ENCODE measurements at places on chromosomes 3 and 15.

DNA sequence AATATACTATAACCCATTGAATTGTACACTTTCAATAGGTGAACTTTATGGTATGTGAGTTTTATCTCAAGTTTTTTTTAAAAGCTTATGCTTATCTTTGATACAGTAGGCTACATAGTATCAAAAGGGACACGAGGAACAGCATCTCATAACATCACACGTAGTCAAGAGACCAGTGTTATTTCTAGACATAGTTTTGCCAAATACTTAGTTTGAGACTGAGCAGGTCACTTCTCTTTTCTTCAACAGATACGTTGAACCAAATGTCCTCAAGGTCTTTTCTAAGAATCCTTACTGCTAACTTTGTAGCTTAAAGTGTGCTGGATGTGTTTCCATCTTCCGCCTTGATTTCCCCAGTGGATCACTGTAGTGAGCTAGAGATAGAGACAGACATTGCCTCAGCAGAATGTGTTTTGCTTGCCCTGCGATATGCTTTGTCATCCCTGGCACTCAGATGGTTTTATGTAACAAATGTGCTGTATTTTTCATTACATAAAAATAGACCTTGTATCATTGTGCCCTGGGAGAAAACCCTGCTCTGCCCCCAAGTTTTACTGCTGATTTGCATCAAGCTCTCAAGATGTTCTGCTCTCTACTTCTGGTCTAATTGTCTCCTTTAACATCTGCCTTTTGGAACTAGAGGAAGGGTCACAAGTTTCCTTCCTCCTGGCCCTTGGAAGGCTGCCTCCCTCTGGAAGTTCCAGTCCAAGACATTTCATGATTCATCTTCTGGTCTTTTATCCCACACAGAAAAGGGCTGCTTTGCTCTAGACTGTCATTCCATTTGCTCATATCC is 426.4 kb upstream of the RGMA start:
- DNase-seq = no peak

GRCh38 chr15:91853511-91853947 is at the start of gene SLCO3A1:
Gene SLCO3A1, plus strand, starts transcription at chr15:91853708.
- DNase-seq = peak; percentile 27

DNA sequence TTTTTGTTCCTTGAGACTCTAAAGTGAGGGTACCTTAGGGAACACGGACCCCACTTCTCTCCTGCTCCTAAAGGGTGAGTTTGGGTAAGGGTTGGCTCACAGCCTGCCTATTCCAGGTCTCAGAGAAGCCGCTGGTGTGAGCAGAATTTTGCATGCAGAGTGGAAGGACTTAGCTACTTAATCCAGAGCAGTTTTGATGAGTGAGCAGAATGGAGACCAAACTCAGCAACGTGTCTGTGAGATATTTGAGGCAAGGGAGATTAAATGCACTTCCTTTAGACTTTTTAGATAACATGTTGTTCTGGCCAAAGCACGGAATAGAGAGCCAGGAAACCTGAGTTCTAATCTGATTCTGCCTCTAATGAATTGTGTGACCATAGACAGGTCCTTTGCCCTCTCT is 5.1 kb downstream of the SLC24A1 start:
- no peak for DNase-seq

GRCh38 chr15:72237029-72237852 is 6.3 kb upstream of the PKM start:
- peak; percentile 58 for DNase-seq

- DNase-seq = no peak
These were observed 11.2 kb downstream of the CYP8B1 start for GRCh38 chr3:42864321-42864950.

DNA sequence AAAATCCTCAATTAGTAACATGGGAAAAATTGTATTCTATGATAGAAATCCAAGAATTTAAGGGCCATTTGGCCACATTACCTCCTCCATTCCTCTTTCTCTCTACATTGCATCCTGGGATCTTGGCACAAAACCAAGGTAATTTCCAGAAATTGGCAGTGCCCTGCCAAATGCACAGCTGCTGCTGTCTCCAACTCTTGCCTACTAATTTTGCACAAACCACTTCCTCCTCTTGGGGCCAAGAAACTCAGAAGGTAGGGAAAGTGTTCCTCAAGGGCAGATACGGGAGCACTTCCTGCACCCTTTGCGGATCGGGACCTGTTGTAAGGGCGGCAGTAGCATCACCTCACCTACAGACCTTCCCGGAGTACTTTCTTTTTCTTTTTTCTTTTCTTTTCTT is 57.8 kb downstream of the MAP3K13 start:
- DNase-seq = no peak

GRCh38 chr3:196292286-196292923 is 4.9 kb upstream of the PCYT1A start:
- no peak for DNase-seq

DNA sequence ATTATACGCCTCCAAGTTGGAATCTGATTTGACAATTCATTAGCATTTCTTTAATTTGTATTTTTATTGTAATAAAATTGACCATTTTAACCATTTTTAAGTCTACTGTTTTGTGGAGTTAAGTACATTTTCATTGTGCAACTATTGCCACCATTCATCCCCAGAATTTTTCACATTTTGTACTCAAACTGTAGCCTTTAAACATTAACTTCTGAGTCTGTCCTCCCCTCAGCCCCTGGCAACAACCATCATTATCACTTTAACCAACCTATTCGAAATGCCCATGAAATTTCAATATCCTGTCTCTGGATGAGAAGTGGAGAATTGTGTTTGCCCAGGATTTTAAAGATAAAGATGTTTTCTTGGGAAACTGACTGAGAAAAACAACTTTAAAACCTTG is 27.7 kb downstream of the IL1RAP start:
- DNase-seq = no peak

DNA sequence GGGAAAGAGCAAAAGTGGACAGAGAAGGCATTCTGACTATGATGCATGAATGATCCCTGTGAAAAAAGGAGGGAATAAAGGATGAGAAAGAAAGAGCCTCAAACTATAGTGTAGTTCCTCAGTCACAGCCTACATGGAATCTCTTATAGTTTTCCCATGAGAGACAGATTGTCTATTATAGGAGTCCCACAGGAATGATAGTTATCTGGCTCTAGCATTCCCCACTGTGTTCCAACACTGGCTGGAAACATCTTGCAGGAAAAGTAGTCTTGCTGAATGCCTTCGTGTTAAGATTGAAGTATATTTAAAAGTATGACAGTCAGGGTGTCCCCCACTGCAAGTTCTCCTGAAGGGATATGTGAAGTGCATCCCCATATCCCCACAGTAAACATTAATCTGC is 641.5 kb upstream of the NECTIN3 start:
- DNase-seq = no peak

DNA sequence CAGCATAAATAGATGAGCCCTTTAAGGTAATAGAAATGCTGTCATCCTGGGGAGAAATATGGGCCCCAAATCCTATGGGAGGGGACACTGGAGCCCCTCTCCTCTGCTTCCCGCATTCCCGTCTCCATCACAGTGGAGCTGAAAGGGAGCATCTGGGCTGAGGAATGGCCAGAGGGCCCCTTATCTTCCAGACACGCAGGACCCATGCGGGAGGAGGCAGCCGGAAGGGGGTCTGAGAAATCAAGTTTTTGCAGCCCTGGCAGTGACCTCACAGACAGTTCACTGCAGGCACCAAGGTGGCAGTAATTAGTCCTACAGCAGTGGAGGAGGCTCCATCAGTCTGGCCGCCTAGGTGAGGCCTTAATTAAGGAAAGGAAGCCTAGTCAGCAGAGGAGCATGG is 80.2 kb downstream of the RAB11A start:
- DNase-seq = no peak

- no peak for DNase-seq
These were observed 20.2 kb upstream of the CCDC66 start for GRCh38 chr3:56536735-56537134.

Measured in H54 (cell line).